Amniotic stem cell (primary cell): ENCODE measurements at places on chromosomes 6 and 20.

DNA sequence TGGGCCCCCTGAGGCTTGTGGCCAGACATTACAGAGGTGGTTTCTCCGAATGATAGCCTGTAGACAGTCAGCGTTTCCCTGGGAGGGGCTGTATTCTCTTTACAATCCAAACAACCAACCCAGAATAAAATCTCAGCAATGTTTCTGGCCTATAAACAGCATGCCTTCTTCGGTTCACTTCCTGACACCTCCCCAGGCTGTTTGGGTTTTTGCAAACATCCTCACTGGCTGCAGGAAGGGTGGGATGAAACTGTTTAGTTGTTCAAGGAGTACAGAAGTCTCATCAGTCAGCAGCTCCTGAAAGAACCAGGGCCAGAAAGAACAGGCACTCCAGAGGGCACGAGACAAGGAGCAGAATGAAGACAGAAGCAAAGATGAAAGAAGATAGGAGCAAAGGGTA, 350.0 kb downstream of the QKI start:
- DNase-seq = no peak

- DNase-seq = no peak
These were observed 697.8 kb downstream of the KIF16B start for GRCh38 chr20:15875446-15875845.

- no peak for DNase-seq
These were observed 199.2 kb upstream of the MYLIP start for GRCh38 chr6:15929685-15930084.

GRCh38 chr6:71412559-71413140, 124.0 kb downstream of the OGFRL1 start:
- DNase-seq = no peak

DNA sequence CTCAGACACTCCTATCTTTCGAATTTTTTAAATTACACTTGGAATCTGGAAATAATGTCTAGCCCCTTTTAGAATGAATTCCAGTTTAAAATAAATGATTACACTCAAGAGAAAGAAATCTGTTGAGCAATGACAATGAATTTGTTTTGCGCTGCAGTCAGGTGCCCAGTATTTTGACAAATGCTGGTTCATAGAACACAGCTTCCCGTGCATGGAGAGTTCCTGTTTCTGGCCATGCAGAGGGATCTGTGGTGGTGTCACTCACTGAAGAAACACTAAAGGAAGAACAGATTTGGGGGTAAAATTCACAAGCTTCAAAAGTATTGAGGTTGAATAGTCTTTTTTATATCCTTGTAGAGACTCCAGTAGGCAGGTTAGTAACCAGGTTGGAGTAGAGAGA, 113.4 kb upstream of the CEP85L start:
- no peak for DNase-seq

DNA sequence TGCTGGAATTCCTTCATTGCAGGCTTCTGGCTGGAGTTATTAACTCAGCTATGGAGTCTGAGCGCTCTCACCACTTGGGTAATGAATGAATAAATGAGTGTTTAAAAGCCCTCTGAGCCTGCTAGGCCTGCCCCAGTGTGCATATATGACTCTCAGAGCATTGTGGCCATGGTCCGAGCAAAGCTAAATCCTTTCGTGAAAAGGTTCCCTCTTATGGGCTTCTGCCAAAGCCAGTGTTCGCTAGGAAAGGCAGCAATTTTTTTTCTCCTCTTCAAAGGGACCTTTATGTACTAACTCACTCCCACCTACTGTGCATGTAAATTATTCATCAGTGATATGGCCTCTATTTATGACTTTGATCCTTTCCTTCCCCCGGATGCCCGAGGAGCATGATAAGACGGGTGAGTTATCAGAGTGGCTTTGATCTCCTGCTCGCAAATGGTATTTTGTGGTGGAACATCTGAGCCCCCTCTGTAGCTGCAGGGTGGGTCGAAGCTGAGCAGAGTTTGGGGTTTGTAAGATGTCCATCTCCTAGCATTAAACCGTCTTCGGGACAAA, 88.6 kb downstream of the LINC00237 start:
- no peak for DNase-seq

DNA sequence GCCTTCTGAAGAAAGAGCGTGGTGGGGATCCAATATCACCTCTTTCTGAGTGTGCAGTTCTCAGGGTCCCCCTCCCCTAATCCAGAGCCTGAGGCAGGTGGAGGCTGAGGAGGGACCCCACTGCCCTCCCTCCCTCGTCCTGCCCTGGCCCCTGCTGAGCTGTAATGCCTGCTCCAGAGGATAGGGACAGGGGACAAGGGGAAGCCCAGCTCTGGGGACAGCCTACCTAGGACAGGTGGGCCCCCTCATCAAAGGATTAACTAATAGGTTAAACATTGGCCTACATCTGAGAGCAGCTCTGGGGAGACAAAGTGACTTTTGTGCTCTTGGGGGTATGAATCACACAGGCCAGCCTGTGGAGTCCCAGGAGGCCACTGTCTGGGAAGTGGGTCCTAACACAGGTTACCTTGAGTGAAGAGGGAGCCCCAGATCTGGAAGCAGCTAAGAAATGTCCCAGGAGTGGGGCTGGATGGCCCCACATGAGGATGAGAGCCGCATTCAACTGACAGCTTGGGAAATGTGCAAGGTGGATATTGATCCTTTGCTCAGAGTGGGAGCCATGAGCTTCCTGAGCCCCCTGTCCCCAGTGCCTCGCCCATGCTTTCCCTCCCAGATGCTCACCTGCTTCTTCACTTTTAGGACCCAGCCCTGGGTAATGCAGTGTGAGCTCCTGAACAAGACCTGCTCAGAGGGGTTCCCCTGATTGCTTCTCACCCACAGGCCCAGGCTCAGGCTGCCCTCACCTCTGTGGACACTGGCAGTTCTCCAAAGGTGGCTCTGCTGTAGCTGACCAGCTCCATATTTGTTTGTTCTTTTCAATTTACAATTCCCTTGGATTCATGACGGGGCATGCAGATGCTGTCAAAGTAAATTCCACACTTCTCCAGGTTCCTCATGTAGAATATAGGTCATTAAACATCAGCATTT, 17.8 kb upstream of the CST9L start:
- no peak for DNase-seq

- DNase-seq = no peak
These were observed 87.8 kb downstream of the LYRM4 start for GRCh38 chr6:5172897-5173474.
